ENCODE measurements at places on chromosomes 11 and 22.

DNA sequence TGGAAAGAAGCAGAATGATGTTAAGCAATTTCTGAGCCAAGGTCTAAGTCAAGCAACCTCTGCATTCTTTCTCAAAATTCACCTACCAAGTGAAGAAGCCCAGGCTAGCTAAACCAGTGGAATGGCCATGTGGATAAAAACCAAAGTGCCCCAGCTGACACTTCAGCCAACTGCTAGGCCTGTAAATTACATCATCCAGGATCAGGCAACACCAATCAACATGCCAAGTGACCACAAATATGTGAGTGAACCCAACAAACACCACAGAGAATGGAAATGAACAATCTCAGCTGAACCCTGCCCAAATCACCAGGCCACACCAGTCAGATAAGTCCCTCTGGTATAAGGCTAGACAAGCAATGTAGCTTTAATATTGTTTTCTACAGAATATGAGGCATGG lies 25.1 kb upstream of the FJX1 start:
- DNase-seq = no peak

- DNase-seq = no peak
These were observed 62.2 kb upstream of the TENM4 start for GRCh38 chr11:79503028-79503427.

- no peak for DNase-seq
These were observed 70.8 kb downstream of the GAB2 start for GRCh38 chr11:78346799-78347198.

DNA sequence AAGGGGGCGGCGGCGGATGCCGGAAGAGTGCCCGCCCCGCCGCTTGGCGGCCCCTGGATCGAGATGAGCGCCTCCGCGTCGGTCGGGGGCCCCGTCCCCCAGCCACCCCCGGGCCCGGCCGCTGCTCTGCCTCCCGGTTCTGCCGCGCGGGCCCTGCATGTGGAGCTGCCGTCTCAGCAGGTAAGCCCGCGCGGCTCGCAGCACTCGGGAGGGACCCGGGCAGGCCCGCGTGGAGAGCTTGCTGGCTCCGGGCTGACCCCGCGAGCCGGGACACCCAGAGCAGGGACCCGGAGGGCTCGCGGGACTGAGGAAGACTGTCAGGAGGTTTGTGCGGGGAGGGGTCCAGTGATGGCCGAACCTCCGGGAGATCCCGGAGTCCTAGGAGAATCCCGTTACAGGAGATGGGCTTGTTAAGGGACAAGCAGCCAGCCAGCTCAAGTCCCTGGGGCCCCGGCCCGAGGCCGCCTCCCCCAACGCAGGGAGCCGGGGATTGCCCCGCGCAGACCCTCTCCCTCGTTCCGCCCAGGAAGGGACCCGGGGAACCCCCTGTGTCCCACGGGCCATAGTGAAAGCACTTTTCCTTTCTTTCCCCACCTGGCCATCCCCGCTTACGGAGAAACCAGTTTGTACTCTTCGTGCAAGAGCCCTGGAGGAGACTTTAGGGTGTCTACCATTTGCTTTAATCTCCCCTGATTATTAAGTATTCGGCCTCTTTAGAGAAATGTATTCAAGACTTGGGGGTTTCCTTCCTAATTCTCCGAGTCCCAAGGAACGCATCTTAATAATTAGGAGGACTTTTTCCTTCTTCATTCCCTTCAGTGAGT lies 547 bp downstream of the UVRAG start:
- DNase-seq = peak; percentile 52

GRCh38 chr11:27186580-27186979 lies 146.0 kb downstream of the BBOX1 start:
- DNase-seq = no peak
